ENCODE measurements at places on chromosomes 11 and 22. TPM values are rescaled to one million over a fixed set of nuclear protein-coding genes. Genes with fewer than 3 reads are reported as not detected.

DNA sequence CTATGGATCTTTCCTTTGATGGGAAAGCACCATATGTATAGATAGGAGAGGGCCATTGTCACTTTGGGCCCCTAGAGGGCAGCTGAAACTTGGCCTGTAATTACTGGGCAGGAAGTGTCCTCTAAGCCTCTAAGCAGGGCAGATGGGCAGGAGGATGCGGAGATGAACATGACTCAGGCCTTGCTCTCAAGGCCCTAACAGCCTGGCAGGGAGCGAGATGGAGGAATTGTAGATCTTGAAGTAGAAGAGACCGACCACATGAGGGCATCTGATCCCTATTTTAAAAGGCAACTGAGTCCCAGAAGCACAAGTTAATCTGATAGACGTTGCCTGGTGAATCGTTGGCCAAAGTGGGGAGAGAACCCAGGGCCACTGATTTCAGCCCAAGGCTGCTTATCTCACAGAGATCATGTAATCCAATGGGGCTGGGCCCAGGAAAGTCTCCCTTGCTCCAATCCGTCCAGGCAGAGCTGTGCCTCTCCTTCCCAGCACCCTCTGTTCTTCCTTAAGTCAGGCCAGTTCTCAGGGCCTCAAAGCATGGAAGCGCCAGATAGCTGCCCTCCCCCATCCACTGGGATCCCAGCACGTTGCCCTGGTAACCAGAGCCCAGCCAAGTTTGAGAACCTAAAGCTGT lies 2.5 kb upstream of the SEPTIN3 start:
- no peak for DNase-seq

DNA sequence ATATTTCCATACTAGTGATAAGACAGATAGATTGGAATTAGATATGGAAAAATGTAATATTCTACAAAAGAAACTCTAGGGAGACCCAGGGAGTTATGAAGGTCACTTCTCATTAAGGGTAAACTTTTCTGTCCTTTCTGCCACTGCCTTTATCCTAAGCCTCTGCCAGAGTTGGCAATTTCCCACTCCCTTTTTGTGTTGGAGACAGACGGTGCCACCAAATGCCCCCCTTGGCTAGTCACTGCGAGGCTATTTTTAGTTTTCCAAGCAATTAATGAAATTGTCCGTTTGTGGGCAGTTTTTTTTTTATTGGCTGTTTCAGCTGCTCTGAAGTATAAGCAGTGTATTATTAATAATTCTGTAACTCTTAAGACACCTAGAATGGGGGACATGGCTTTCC lies 67.6 kb upstream of the TENM4 start:
- DNase-seq: no peak

SAA1 gene
- total RNA-seq: not detected

GRCh38 chr22:20237480-20238440 lies 30.4 kb downstream of the RTN4R start:
- DNase-seq: no peak

DNA sequence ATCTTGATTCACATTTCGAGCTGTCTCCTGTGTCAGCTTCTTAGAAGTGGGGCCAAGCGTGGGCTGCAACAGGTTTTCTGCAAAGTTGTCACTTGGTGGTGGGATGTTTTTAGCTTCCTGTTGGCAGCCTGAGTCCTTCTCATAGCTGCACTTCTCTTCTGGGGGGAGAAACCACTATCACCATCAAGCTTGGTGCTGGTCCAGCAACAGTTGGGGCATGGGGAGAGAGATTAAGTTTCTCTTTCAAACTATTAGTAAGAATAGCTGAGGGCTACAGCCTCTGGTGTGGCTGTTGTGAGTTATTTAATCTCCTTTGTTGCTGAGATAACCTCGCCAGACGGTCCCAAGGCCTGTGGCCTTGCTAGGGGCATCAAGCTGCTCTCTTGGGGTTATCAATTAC lies 123.3 kb upstream of the CRYBB3 start:
- no peak for DNase-seq

DNA sequence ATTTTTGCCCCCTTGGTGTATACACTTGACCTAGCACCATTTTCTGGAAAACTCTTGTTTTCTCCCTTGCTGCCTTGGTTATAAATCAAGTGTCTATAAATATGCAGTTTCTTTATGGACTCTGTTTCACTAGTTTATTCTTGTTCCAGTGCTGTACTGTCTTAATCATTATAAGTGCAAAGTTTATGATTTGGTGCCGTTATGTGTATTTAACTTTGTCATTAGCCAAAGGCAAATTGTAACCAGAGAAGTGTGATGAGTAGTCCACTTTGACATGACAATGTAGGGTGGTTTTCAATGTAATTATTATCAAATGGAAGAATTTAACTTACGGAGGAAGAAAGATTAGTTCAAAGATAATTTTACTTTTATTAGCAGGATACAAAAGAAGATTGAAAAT lies 40.3 kb downstream of the SPECC1L start:
- DNase-seq: no peak

ART5 gene
- total RNA-seq: not detected

DNA sequence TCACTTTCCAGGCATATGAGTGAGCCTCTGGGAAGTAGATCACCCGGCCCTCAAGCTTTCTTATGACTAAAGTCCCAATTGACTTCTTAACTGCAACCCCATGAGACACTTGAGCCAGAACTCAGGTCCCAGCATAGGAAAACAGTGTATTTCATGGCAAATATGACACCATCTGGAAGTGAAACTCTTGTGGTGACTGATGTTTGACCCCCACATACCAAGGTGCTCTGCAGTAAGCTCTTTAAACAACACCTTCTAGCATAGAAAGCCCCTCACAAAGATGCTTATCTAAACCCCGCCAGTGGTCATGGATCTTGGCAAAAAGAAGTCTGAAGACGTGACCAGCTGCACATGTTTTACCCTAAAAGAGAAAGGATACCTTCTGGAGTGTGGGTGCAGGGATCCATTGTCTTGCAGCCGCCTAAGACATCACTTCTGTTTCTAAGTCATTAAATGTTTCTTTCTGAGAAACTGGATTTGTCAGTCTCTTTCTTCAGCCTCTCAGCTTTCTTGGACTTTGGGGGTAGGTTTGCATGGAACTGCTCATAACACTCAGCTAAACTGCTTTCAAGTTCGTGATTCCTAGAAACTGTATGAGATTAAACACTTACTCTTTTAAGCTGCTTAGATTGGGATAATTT lies 7.4 kb upstream of the PELI3 start:
- no peak for DNase-seq

THY1 gene
- 22.0 TPM for total RNA-seq

DNA sequence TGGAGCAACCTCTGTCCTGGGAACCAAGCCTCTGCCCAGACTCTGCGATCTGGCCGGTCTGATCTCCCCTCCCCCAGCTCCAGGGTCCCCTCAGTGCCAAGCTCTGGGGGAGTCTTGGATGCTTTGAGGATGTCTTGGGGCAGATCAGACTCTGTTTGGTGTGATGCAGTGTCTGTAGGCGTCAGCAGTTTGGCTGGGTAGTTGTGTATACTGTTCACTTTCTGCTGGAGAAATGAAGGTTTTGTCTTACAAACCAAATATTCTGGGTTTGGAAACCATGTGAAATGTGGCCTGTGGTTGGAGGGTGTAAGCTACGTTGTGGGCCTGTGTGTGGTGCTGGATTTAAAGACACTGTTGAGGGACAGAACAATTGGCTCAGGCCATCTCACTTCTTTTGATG lies 4.6 kb downstream of the INSC start:
- no peak for DNase-seq

BUD13 gene
- 17.0 TPM for total RNA-seq

MYOD1 gene
- not detected for total RNA-seq

DNA sequence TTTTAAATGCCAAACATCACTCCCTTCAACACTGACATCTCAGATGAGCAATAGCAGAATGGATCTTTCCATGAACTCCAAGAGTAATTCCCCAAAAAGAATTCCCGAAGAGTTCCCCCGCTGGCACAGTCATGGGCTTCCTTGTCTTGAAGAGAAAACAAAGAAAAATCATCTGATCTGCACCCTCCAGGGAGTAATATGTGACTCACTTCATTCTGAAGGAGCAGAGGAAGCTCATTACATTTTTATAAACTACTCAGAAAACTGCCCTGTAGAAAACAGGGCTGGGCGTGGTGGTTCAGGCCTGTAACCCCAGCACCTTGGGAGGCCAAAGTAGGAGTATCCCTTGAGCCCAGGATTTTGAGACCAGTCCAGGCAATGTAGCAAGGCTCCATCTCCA lies 35.7 kb downstream of the CELSR1 start:
- no peak for DNase-seq

CDC45 gene
- total RNA-seq: 3.5 TPM

PTPMT1 gene
- total RNA-seq: 27.5 TPM

PRPF19 gene
- 74.4 TPM for total RNA-seq
